ENCODE measurements at places on chromosomes 11 and 22.

GRCh38 chr11:87425943-87426342 is 388.2 kb downstream of the TMEM135 start:
- no peak for DNase-seq

GRCh38 chr11:95306801-95307200 is 75.8 kb upstream of the SESN3 start:
- no peak for DNase-seq

DNA sequence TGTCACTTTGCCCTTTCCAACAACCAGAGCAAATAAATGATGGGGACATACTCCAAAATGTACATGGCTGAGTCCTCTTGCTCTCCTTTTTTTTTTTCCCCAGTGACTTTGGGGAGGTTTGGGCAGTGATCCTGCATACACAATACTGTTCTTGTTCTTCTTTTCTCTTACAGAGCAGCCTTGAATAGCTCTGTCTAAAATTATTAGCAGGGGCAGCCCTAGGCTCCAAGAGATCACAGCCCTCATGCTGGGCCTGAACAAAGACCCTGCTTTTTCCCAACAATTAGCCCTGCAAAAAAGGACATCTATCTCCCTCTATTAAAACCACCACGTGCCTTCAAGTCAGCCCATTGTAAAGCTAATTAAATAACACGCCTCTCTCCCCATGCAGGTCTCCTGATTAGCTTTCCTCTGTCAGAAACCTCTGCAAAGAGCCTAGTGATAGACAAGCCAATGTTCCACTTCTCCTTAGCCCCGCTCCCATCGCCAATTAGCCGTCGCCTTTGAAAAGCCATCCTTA is 54.7 kb downstream of the ETS1 start:
- no peak for DNase-seq

GRCh38 chr11:86069408-86070101 is 671 bp upstream of the PICALM start:
- DNase-seq: no peak

GRCh38 chr11:104772806-104773241 is 125.4 kb downstream of the CASP12 start:
- peak; percentile 71 for DNase-seq

DNA sequence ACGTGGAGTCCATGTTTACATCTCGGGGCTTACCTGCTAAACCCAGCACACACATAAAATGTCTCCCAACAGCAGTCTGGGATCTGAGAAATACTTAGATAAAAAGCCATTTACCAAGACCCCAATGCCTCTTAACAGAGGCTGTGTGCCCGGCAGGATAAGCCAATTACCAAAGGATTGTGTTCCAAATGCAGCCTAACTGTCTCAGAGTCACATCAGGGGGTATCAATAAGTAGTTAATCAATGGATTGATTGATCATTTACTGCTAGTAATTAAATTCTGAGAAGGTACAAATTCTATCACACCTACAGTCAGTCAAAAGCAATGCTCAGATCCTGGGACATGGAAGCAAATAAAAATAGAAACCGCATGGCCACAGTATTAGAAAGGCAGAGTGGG is 125.6 kb downstream of the DSCAML1 start:
- DNase-seq: no peak

GRCh38 chr22:48425091-48425506 is 1402.6 kb downstream of the BRD1 start:
- no peak for DNase-seq

DNA sequence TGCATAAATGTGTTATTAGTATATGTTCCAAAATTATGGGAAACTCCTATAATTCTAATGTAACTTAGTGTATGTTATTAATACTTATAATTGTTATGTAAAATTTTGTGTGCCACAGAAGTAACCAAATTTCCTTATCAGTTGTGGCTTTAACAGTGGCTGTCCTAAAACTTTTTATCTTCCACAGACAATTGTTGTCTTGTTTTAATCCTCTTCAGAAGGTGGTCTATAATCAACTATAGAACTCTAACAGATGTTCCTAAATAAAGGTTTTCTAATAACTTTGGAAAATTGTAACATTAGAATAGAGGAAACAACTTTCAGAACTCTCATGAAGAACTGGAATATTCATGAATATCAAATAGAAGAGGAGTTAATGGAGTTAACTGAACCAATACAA is 44.4 kb upstream of the DBX1 start:
- DNase-seq: no peak

DNA sequence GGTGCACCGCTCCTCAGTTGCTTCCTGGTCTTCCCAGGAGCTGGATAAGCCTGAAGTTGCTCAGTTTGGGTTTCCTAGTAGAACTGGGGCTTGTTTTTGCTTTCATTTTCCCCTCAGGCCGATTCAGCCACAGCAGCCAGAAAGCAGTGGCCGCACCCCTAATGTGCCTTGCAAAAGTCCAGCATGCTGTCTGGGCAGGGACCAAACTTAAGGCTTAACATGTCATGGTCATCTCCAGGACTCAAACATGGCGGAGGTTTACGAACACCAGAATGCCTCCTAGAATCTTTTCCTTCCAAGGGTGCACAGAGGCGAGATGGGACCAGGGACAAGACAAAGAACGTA is 2.5 kb downstream of the GNG3 start:
- no peak for DNase-seq

GRCh38 chr11:20715464-20715863 is 46.1 kb downstream of the NELL1 start:
- DNase-seq: no peak

DNA sequence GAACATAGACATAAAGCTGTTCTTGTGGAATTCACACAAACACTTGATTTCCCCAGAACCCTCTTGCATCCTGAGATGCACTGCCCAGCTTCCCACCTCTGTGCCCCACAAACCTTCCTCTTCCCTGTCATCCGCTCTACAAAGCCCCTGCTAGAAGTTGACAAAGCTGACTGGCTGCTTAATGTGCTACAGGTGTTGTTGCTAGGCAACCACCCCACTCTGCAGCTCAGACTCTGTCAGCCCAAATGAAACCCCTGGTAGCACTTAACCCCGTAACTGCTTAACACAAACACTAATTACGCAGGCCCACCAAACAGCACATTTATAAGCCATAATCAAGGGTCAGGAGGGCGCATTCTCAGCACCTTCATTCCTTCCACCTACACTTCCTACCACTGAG is 172.0 kb upstream of the CADM1 start:
- DNase-seq: no peak

DNA sequence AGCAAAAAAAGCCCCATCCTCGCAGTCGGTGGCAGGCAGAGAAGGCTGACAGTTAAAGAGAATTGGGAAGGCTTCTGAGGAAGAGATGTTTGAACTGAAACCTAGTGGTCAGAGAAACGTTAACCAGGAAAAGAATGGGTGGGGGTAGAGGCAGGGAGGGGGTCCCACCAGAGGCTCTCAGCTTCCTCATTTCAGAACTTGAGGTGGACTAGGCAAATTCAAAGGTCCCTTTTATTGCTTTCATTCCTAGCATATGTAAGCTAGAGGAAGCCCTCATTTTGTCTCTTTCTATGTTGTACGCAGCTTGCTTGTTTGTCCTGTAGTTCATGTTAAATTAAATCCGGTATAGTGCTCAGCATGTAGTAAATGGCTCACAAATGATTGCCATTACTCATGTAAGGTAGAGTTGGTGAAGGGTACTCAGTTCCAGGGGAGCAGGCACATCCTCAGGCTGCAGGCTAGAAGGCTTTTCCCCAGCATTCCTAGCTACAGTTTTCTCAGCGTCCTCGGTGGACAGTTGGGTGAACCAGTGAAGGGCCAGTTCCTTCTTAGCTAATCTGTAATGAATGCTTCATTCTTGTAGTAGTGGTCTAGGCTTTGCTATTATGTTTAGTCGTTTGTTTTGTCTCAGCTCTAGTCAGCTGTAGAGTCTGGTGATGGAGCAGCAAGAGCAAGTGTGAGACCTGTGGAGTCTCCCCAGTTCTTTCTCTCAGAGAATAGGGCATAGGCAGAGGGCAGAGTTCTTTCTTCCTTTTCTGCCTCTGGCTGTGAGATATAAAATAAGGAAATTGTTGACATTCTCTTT is 58.6 kb downstream of the UVRAG start:
- DNase-seq: no peak

DNA sequence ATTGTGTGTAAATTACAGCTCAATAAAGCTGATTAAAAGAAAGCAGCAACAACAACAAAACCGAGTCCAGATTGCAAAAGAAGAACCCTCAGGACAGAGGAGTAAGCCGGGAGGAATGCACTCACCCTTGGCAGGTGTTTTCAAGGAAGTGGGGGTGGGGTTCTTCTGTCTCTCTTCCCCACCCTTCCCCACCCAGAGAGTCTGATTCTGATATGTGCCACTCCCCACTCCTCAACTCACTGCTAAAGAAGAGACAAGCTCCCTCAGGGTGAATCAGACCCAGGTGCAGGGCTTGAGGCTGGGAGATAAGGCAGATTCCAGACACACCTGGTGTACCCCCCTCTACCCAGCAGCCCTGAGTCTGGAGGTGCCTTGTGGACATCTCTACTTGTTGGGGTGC is 38.4 kb upstream of the PHF21A start:
- DNase-seq: no peak

DNA sequence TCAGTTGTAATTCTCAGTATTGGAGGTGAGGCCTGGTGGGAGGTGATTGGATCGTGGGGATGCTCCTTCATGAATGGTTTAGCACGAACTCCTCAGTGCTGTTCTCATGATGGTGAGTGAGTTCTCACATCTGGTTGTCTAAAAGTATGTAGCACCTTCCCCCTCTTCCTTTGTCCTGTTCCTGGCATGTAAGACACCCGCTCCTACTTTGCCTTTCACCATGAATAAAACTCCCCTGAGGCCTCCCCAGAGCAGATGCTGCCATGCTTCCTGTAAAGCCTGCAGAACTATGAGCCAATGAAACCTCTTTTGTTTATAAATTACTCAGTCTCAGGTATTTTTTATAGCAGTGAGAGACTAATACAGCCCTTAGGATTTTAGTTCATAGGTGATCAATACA is 191.5 kb downstream of the MAML2 start:
- no peak for DNase-seq

DNA sequence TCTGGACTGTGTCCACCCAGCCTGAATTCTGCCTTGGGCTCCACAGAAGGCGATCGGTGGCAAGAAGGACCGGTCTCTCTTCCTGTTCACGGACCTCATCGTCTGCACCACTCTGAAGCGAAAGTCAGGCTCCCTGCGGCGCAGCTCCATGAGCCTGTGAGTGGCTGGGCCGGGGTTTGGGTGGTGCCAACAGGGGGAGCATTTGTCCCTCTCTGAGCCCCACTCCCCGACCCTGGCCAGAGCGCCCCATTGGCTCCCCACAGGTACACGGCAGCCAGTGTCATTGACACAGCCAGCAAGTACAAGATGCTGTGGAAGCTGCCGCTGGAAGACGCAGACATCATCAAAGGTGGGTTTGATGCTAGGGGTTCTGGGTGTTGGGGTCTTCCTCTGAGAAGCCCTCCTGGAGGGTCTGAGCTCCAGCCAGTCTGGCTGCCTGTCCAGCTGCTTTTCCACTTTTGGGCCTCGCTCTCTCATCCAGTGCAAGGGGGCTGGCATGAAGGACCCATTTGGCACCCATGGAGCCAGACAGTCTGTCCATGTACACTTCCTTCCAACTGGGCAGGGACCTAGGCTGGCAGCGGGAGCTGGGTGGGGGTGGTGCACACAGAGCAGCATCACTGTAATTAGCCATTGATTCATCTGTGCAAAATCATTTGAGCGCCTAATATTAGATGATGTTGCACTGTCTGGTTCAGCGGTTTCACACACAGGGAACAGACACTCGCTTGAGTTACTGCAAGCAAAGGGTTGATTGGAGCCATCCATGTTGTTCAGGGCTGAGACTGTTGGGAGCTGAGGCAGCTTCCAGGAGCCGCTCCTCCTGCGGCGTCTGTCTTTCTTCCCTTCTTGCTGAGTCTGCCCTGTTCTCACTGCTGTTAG is 19.0 kb upstream of the RELT start:
- no peak for DNase-seq

DNA sequence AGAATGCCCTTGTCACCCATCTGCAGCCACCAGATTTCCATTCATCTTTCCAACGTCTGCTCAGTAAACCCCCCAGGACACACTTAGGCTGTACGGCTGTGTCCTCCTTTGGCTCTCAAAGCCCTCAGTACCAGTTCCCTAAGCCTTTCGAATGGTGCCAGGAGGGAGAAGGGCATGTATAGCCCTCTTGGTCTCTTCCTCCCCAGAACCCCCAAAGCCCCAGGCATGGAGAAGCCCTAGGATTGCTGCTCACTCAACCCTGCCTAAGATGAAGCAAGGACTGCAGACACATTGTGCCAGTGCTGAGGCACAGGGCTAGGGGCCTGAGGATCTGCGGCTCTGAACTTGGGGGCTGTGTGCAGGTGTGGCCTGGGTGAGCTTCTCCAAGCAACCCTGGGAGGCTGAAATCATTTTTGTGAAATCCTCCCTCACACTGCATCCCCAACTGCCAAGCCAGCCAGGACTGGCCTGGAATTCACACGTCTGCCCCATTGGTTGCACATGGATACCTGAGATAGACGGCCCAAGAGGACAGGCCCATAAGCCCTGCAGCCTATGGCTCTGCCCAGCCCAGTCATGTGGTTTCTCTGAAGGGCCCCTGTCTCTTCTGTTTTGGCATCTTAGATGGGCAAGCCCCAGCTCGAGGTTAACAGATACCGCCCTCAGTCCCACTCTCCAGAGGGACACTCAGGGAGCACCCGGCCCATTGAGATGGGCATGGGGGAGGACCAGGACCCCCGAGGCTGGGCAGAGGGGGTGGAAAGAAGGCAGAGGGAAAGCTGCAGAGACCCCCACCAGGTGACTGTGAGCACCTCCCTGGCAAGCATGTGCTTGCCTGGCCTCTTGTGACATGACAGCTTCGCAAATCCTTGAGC is 34.0 kb downstream of the KCNQ1OT1 start:
- DNase-seq: no peak

- DNase-seq: no peak
Measured at GRCh38 chr22:38067761-38068360, 10.7 kb downstream of the PICK1 start.

DNA sequence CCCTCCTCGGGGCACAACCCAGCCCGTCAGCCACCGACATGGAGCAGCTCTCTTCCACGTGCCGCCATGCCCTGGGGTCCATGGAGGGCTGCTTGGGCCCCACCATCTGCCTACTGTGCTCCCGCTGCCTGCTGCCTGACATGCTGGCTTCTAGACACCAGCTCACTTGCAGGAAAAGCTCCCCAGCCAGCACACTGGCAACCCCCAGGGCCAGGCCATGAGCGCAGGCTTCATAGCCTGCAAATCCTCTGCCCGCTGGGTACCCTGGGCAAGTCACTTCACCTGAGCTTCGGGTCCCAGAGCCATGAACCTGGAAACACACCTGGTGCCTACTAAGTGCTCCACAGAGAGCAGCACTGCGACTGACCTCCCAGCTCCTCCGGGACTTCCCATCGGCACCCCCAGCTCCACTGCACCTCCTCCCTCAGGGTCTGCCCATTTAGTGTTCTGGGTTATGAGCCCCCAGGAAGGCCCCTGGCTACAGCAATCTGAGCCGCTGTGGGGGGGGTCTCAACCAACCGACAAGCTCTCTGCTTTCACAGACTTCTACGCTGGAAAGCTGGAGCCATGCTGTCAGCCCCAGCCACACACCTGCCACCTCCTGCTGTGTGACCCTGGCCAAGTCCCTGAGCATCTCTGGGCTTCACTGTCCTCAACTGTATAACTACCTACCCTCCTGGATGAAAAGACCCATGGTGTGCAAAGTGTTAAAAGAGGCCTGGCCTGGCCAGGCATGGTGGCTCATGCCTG is 139.2 kb downstream of the CRYBB2 start:
- DNase-seq: no peak

Measured in CD4-positive, CD25-positive, alpha-beta regulatory T cell (primary cell).